ENCODE measurements at places on chromosomes 7 and 10.

DNA sequence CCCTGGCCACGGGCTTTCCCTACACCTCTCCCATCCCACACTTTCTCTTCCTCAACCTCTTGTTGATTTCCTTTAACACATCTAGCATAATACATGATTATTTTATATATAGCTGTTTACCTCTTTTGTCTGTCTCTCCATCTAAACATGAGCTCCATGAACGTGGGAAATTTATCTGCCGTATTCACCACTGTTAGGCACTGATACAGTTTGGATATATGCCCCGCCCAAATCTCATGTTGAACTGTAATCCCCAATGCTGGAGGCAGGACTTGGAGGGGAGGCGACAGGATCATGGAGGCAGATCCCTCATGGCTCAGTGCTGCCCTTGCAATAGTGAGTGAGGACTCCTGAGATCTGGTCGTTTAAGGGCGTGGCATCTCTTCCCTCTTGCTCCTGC lies 5.7 kb downstream of the CYTH3 start:
- DNase-seq, result no peak

DNA sequence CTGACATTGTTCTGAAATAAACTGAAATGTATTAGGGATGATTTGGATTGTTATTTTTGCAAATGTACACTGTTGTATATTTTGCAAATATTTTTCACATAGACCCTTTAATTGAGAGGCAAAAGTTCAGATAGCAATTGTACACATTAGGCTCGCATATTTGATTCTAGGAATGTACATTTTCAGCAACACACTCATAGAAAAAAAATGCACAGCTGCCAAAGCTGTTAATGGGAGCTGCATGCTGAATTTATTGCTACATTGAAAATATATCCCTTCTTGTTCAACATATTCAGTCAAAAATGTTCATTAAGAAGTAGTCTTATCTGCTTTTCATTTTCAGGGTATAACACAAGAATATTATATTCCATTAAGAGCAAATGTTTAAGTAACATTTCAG lies 512.9 kb downstream of the ATRNL1 start:
- DNase-seq, result no peak

GRCh38 chr10:48343106-48343505 lies 36.6 kb downstream of the MAPK8 start:
- DNase-seq, result no peak

GRCh38 chr7:29146057-29146706 lies at the start of gene CPVL:
Gene CPVL, minus strand, starts transcription at chr7:29146537. Its CDS starts 25,476 bp downstream, at chr7:29121061.
- no peak for DNase-seq

DNA sequence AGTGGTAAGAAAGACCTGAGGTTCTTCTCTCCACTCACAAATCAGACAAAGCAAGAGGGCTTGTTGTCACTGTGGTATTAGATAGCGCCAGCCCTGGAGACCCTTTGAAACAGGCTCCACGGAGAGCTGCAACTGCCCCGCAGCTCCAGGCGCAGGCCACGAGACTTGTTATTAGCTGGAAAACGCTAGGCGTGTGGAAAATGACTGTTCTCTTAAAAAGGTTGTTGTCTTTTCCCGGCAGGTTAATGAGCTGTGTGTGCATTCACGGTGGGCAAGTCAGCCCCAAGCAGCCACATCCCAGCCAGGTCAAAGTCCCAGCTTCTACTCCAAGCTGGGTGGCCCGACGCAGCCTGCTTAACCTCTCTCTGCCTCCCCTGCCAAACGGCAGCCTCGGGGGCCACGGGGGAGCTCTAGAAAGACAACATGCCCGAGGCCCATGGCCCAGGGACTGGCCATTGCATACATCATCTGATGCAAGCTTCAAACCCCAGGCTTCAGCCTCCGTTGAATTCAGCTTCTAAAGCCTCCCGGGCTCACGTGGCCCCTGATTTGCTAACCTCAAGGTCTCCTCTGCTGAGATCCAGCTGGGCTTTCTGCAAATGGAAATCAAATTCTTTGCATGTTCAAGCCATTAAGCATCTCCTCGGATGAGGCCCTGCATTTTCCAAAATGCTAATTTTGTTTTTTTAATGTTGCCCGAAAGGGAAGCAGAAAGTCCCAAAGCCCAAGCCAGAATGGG lies 61.3 kb upstream of the DNAAF5 start:
- DNase-seq, result peak; percentile 9

Measured in GM04503 (cell line).